Activated CD8-positive, alpha-beta memory T cell treated with anti-CD3 and anti-CD28 coated beads, Interleukin-2, amount 50 U/mL, for 4 hours (primary cell): ENCODE measurements at places on chromosomes 1 and 21.

- DNase-seq: no peak
Observed at GRCh38 chr1:229993060-229993459, 74.0 kb upstream of the GALNT2 start.

DNA sequence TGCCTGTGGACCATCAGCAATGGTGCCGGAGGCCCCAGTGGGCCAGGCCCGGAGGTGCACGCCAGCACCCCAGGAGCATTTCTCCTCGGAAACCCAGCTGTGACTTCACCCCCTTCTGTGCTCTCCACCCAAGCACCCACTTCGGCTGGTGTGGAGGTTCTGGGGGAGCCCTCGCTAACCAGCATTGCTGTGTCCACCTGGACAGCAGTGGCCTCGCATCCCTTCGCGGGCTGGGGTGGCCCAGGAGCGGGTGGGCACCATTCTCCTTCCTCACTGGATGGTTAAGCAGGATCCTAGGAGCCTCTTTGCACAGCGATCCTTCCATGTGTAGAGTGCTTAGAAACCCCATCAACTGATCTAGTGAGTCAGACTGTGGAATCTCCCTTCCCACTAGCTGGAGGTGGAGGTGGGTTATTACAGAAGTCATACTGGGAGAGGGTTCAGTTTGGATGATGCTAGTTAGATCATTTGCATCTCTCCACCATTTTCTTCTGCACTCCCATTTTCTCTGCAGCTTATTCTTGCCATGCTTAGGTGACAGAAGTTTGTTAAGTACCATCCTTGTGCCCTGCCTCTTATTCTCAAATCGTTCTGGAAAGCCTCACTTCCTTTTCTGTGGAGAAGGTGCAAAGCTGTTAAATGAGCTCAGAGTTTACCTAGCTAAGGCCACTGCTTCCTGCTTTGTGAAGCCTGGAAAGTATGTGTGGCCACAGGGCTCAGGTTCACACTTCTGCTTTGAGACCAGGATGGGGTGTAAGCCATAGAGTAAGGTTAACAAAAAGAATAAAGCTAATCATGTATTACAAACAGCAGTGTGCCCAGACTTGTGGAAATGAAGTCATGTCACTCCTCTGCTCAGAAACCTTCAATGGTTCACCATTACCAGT lies 32.3 kb downstream of the TBX19 start:
- no peak for DNase-seq

DNA sequence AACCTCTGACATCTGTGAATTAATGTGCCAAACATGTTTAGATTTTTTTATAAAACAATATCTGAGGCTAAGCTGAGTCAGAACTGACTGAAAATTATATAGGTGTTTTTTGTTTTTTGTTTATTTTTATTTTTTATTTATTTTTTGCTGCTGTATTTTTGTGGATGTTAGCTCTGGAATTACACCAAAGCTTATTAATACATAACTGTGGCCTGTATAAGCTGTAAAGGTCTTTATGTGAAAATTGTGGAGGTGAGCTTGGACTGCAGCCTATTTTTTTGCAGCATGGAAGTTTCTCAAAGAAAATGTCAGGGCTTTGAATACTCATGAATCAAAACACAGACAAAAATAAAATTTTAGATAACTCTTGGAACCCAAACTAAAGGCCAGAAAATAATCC lies 199.8 kb downstream of the CHRM3 start:
- no peak for DNase-seq

GRCh38 chr1:40649592-40649930 lies 15.9 kb downstream of the RIMS3 start:
- no peak for DNase-seq

GRCh38 chr21:39531064-39531463 lies 79.3 kb downstream of the SH3BGR start:
- DNase-seq: no peak

DNA sequence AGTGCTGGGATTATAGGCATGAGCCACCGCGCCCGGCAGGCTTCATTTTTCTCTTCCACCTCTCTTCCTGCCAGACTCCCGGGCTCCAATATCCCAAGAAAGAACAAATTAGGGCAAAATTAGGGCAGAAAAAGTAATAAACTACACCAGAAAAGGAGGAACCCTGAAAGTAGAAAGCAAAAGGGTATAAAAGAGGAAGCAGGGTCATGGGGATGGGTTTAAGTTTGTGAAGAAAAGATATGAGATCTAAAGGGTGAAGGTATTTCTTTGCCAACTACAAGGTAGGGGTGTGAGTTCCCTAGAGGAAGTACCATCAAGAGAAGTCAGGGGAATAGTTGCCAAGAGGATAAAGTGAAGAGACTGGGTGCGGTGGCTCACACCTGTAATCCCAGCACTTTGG lies 9.9 kb downstream of the PTPN22 start:
- no peak for DNase-seq

DNA sequence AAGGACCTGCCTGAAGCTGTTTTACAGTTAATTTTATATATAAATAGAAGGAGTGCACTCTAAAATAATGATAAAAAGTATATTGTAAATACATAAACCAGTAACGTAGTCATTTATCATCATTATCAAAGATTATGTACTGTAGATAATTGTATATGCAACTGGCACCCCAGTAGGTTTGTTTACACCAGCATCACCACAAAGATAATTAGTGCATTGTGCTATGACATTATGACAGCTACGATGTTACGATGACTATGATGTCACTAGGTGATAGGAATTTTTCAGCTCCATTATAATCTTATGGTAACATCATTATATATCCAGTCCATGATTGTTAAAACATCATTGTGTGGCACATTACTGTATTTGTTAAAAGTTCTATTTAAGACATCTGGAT lies 185.2 kb downstream of the LBR start:
- DNase-seq: no peak

- DNase-seq: no peak
Observed at GRCh38 chr1:16076031-16076864, 2.8 kb upstream of the FAM131C start.

- no peak for DNase-seq
Observed at GRCh38 chr1:203692565-203693470, 66.2 kb downstream of the ATP2B4 start.

DNA sequence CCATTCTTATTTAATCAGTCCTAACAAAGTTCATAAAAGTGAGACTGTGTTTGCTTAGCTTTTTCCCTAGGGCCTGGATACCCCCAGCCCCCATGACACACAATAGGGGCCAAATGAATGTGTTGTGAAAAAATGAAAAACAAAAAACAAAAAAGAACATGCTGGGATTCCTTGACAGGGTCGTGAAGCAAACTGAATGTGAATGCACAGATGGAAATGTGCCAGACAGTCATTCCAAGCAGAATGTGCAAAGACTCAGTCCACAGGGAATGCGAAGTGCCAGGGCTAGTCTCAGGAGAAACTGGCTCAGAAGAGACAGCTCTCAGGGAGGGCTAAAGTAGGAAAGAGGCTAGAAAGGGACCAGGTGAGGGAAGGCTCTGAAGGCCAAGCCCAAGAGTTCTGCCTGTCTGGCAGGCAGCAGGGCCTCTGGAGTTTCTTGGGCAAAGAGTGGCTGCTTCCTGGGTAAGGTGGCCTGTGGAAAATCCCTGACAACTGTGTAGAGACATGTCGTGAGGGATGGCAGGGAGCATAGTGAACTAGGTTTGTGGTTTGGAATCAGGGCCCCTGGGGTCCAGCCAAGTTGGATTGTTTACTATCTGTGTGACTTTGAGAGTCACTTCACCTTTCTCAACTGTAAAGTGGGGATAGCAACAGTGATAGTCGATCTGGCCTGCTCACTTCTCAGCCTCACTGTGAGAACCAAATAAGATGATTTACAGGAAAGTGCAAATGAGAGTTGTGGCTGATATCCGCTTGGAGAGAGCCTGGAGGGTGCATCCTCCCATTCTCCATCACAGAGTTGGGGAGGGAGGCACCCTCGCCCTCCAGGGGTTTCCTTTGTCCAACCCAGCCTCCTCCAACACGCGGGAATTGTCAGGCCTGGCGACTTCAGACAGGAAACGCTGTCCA lies 1.2 kb upstream of the ADAM15 start:
- no peak for DNase-seq

- DNase-seq: no peak
Observed at GRCh38 chr1:182407724-182408123, 7.3 kb upstream of the TEDDM1 start.

- DNase-seq: no peak
Observed at GRCh38 chr21:36463204-36463603, 16.7 kb downstream of the CLDN14 start.

- no peak for DNase-seq
Observed at GRCh38 chr21:15839601-15840000, 109.8 kb downstream of the USP25 start.

- DNase-seq: no peak
Observed at GRCh38 chr1:60245324-60245723, 171.8 kb upstream of the C1orf87 start.

DNA sequence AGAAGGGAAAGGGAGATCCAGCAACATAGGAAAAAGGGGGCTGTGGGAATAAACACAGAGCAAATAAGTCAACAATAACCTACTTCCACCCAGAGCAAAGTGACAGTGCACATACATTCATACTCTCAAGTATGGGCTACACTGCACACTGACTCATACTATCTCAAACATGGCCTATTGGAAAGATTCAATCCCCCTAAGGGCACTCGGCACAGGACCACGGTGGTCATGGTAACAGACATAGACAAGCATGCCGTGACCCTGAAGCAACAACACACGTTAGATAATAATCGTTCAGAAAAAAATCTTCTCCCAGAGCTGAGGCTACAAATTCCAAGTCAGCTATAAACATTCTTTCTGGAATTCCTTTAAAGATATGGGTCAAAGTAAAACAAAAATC lies 16.8 kb upstream of the JAK1 start:
- no peak for DNase-seq

GRCh38 chr1:13628218-13628617 lies 44.6 kb downstream of the PDPN start:
- no peak for DNase-seq

- DNase-seq: no peak
Observed at GRCh38 chr1:205706601-205707502, 26.5 kb upstream of the SLC45A3 start.

GRCh38 chr1:97308131-97308530 lies 586.5 kb downstream of the PTBP2 start:
- no peak for DNase-seq

DNA sequence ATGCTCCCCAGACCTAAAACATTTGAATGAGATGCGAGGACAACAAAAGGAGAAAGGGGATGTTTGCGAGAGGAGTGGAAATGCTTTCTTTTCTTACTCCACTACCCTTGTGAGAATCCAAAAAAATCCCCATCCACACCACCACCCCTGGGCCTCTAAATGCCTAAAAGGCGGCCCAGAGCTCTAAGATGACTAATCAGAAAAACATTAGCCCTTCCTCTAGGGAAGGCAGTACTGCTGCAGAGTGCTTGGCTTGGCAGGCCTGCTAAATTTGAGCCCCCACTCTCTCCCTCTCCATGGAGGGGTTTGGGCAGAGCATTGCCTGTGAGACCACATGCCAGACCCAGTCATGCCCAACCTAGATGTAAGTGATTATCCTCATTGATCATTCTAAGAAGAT lies 347.9 kb downstream of the USH2A start:
- no peak for DNase-seq

DNA sequence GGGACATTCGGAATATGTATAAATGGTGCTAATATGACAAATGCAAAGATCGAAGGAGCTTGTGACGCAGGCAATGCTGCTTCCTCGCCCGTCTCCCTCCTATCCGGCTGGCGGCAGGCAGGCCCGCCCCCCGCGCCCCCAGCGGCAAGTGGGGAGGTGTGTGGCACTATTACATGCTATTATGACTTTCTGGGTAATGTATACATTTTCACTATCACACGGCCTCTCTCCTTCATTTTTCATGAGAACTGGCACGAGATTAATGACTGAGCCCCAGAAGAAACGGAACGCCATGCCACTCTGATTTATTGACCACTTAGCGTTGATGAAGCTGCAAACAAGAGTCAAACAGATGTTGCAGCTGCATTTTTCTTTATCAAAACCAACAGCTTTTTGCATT lies 138.9 kb upstream of the VAMP3 start:
- DNase-seq: no peak

GRCh38 chr1:202956969-202957368 lies 1.1 kb downstream of the ADIPOR1 start:
- no peak for DNase-seq

DNA sequence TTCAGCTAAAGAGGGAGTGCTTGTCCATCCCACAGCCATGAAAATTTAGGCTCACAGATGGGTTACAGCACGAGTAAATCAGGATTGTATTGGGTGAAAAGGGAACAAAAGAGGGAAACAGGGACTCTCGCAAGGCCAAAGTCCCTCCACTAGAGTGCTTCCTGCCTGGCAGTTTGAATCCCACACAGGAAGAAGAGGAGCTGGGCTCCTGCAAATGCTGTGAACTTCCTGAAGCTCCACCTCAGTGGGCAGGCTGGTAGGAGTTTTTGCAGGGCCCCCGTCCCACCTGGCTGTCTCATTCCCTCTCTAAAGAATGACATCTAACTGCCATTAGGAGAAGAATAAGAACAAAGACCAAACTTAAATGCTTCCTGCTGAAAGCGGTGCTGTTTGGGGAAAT lies 712.0 kb upstream of the PRMT6 start:
- no peak for DNase-seq

DNA sequence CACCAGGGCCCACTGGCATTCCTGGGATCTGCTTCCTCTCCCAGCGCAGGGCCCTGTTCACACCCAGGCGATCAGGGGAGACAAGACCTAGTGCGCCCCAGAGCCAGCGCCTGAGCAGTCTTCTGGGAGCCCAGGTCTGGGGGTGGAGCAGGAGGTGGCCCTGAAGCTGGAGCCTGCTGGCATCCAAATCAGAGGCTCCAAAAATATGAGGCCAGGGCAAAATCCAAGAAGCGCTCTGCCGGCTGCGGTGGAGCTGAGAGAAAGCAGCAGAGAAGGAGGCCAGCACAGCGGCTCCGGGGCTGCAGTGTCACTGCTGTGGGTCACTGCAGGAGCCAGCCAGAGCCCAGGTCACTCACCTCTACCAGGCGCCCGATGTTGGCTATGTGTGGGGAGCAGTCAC lies 32.7 kb downstream of the SLC66A1 start:
- no peak for DNase-seq

DNA sequence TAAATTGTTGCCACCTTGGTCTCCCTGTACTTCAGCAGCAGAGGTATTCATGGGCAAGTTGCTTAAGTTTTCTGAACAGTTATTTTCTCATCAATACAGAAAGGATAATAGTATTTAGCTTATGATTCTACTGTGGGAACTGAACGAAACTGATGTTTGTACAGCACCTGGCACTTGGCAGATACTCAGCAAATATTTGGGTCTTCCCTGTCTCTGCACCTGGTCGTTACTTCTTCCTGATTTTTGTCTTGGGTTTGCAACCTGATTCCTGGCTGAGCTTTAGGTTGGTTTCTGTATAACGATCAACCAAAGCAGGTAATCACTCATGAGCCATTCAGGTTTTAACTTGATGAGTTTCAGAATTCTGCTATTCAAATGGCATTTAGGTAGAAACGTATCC lies 490.6 kb downstream of the KIF26B start:
- DNase-seq: no peak
